ENCODE measurements at places on chromosomes 1 and 21.

DNA sequence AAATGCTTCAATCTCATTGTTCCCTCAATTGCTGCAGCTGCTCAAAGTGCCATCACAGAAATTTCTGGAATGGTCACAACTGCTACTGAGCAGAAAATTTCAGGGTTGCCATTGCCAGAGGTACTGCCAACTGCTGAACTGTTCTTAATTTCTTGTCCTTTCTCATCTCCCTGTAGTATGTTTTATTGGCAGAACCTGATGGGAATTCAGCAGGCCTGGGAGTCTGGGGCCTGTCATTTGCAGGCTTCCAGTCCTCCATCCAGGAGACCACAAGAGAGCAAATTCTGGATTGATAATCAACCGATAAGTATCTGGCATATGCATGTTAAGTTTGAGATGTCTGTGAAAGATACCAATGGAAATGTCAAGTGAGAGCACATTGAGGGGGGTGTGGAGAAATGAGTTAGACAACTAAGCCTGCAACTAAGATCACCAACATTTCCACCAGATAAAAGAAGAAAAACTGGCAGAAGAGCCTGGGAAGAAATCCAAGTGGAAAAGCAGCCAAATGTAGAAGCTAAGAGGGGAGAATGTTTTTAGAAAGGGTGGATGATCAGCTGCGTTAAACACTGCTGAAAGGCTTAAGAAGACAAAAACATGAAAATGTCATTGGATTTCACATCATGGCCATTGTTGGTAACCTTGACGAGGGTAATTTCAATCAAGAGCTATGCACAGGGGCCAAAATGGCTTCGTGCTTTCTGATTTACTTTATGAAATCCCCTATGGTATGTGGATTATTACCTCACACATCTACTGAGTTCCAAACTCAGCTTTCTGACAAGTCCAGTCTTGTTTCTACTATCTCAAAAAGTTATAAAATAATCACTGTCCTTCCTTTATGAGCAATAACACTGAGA, 648.1 kb downstream of the PLPP3 start:
- DNase-seq: no peak

- no peak for DNase-seq
These were observed 12.1 kb upstream of the DEGS1 start for GRCh38 chr1:224170748-224171478.

GRCh38 chr1:216847397-216848036, 124.3 kb upstream of the ESRRG start:
- DNase-seq: no peak

DNA sequence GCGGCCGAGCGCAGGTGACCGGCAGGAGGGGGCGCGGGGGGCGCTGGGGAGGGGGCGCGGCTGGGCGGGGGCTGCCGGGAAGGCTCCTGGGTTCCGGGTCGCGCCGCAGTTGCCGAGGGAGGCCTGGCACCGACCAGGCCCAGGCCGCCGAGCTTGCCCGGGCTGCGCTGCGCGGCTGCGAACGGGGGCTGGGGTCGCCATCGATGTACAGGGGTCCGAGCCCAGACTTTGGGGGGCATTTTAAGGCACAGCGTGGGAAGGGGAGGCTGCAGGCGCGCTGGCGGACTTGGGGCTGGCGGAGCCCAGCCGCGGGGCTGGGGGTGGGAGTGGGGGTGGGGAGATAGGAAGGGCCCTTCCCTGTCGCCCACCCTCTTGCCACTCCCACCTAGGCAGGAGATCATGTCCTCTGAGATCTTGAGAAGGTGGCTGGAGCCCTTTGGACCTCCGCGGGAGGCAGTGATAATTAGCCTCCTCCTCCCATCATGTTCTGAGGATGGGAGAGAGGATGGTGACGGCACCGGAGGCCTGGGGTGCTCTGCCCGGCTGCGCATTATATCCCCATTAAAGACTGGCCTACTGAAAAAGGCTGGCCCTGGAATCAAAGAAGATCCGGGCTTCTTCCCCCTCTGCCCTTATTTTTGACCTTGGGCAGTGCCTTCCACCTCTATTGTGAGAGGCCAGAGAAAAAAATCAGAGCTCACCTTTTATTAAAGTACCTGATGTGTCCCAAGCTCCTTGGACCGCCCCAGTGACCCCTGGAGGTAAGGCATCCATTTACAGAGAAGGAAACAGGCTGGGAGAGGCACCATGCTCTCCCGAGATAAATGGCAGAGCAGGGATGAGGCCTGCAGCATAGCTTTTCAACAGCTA, 497 bp downstream of the FBXO44 start:
- no peak for DNase-seq

DNA sequence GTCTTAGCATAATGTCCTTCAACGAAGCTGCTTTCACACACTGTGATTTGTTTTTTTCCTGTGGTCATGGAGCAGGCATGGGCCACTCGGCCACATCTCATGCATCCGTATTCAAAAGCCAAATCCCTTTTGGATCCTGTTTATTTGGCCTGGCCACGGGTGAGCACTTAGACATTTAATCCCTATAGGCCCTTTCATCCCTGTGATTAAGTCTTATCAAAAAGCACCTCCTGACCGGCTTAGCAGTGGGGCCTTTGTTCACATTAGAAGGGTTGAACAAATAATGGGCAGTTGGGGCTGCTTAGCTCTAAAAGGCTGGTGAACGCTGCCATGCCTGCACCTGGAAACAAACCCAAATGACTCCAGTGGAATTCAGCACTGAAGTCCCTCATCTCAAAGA, 2.0 kb downstream of the KCNE2 start:
- no peak for DNase-seq

GRCh38 chr21:38389896-38390295, 108.4 kb downstream of the ERG start:
- no peak for DNase-seq

GRCh38 chr1:14654554-14654953, 56.1 kb downstream of the KAZN start:
- DNase-seq: no peak

GRCh38 chr1:17833661-17834501, 78.7 kb downstream of the ACTL8 start:
- no peak for DNase-seq

DNA sequence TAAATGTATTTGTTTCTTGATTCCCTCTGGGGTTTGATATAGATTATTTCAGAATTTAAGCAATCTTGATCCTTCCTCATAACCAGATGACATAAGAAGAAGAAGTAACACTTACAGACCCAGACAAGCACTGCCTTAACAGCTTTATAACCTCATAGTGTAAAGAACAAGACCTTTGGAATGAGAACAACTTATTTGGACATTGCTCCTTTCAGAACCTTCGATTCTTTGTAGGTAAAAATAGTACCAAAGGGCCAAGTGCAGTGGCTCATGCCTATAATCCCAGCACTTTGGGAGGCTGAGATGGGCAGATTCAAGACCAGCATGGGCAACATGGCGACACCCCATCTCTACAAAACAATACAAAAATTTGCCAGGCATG, 15.0 kb downstream of the TM2D1 start:
- DNase-seq: no peak

DNA sequence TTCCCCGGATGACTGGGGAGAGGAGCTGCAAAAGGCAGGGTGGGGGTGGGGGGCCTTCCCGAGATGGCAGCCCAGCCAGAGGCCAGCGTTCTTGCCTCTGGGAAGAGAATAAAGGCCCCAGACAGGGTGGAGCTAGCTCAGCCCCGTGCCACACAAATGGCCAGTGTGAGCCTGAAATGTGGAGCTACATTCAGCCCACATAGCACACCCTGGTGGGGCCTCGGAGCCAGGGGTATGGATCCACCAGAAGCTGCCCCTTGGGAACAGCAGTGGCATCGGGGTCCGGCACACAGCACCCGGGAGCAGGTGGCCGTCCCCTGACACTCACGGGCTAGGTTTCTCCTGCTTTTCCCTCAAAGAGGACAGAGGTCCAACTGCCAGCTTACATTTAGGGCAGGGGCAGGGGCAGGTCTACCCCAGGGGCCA, 93.9 kb downstream of the PDE9A start:
- DNase-seq: no peak

DNA sequence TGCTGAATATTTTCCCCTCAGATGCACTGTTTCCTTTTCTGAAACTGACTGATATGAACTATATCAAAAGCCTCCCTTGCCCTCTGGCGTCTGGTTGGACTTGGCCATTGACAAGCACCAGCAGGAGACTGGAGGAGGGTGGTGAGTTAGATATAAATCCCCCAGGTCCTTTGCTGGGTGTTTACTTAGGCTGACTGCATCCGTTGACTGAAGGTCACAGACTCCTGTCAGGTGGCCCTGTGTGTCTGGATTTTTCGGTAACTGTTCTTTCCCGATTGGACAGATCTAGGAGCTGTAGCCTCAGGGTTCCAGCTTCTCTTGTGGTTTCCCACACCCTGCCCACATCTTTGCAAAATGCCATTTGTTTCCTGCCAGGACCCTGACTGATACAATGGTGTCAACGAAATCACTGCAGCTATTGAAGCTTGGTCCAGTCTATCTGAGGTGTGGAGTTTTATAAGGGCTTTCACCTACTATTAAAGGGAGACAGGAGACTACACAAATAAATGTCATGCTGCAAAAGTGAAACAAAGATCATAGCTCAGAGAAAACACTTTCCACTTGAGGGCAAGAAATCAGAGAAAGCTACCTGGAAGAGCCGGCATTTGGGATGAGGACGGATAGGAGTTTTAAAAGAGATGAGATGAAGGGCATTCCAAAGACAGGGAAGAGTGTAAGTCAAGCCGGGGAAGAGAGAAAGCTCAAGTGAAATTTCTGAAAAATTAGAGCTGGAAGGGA, 1.5 kb upstream of the MAGI3 start:
- no peak for DNase-seq

DNA sequence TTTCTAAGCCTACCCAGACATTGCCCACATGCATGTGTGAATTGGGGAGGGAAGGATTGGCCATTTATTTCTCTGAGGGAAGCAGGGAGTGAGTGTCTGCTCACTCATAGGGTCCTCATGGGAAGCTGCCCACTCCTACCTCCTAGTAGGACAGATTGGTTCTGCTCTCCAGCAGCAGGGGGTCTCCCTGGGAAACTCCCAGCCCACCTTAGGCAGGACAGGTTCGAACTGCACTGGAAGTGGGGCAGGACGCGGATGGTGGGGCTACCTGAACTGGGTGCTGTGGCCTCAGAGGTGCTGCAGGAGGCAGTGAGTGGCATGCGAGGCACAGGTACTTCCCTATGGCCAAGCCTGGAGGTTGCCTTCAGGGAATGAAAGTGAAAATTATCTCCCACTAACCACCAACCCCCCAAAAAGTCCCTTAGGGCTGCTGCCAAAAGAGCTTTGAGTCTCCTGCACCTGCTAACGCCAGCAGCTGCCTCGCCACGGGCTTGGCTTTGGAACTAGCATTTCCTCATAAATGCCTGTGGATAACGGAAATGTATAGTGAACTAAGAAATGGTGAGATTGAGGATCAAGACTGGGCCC, 157.0 kb upstream of the COA6 start:
- DNase-seq: no peak

DNA sequence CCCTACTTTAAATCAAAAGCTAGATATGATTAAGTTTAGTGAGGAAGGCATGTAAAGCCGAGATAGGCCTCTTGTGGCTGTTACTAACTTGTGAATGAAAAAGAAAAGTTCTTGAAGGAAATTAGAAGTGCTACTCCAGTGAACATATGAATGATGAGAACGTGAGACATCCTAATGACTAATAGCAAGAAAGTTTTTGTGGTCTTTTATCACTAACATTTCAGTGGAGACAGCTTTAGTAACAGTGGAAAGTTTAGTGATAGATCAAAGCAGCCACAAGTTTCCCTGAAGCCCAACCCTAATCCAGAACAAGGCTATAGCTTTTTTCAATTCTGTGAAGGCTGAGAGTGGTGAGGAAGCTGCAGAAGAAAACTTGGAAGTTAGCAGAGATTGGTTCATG, 73.6 kb upstream of the LRRC8B start:
- no peak for DNase-seq

Measured in head of caudate nucleus (tissue), 42 donors.